ENCODE measurements at places on chromosomes 11 and 22.
A peak's percentile ranks its signal among the peaks of the same experiment; 100 is the strongest.

DNA sequence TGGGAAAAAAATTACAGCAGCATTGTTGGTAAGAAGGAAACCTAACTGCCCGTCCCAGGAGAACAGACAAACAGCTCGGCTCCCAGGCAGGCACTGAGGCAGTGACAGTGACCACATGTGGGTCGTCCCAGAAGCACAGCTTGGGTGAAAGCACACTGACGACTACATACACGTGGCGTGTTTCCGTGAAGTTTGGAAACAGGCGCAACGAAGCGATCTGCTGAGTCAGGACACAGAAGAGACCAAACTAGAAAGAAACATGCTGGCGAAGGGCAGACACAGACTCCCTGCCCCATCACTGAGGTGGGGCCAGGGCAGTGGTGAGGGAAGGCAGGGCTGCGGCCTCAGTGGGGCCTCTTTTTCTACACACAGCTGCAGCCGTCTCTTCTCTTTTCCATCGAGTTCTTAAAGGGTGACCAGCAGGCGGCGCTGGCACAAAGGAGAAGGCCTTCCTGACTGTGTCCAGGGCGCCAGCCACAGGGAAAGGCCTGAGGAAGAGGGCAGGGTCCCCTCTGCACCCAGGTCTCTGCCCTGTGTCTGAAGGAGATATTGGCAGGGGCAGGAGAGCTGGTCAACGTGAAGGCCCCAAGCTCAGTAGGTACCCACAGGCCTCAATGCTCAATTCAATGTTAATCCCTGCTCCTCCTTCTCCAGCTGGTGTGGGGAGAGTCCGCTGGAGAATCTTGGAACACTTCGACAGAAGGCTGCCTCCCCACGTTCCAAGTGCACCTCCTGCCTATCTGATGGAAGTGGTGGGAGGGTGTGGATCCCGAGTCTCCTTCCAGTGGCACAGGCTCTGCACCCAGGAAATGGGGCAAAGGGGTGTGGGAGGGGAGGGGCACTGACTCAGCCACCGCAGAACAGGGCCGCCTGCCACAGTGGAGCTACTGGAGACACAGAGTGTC lies 19.9 kb downstream of the CARS1 start:
- DNase-seq = peak; percentile 80

DNA sequence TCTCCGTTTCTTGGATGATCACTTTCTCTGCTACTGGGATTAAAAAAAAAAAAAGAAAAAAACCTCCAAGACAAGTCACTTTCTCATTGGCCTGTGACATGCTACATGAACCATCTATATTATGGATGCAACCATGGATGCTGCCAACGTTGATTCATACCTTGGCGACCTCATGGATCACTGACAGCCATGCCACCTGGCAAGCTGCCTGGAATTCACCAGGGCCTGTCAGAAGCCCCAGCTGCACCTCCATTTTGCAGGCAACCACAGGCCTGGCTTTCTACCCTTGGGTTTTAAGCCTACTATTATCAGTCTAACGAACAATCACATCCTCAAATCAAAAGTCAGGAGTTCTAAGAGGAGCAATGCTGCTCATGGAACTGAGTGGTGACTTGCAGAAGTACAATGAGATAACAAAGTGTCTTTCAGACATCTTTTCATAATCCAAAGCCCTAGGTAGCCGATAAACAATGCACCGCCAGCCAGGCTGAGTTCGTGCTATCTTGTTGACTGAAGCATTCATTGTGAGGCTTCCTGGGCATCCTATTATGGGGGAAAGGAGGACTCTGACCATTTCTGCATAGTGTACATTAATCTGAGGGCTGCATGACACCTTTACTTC lies 48.0 kb upstream of the CADM1 start:
- no peak for DNase-seq

GRCh38 chr11:45617871-45618601 lies 47.4 kb downstream of the CHST1 start:
- DNase-seq = no peak

GRCh38 chr11:118265954-118266353 lies 1.9 kb upstream of the MPZL2 start:
- peak; percentile 20 for DNase-seq

DNA sequence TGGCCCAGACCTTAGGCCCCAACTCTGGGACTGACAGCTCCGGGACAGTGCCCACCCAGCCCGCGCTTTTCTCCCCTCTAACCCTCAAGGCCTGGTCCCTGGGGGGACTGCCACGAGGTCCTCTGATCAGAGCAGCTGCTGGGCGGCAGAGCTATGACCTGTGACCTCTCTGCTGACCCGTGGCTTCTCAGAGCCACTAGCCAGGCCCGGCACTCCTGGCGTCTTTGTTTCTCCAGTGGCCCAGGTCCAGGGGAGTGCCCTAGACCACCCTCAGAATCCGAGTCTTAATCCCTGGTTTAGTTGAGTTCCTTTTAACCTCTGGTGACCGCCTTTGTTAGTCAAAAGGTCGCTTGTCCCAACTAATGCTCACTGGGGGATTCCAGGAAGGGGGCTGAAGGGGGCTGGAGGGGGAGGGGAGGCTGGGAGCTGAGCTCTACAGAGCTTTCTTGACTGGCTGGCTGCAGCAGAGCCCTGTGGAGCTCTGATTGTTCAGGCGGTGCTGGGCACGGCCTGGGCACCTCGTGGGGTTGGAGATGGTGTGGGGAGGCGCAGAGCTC lies 1.2 kb downstream of the FBLN1 start:
- DNase-seq = no peak

DNA sequence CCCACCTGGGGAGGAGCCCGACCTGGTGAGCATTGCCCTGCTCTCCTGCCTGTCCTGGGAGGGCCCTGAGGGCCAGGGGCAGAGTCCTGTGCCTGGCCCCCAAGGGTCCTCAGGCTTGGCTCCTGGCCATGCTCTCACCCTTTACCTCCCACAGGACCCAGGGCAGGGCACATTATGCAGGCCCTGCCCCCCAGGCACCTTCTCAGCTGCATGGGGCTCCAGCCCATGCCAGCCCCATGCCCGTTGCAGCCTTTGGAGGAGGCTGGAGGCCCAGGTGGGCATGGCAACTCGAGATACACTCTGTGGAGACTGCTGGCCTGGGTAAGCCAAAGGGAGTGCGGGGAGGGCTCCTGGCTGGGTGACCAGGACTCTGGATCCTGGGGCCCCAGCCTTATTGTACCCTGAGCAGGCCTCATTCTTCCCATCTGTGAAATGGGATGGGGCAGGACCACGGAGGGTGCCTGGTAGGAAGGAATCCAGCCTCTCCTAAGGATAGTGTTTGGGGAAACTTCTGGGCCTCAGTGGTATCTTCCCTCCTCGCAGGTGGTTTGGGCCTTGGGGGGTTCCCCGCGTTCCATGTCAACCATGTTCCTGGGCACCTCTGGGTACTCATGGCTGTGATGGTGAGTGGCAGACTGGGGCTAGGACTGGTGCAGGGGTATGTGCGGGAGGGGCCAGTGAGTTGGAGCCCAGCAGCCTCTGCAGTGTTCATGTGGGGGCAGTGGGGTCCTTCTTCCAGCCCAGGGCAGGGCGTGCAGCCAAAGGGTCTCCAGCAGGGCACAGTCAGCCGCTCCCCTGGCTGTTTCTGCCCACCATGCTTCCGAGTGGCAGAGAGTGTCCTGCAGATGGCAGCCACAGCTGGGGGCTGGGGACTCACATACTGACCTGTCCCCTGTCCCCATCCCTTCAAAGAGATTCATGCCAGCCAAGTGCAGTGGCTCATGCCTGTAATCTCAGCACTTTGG lies 14.7 kb downstream of the RELT start:
- no peak for DNase-seq

GRCh38 chr22:47564651-47565434 lies 802.4 kb downstream of the TBC1D22A start:
- no peak for DNase-seq

GRCh38 chr11:23359297-23359696 lies 499.0 kb upstream of the CCDC179 start:
- no peak for DNase-seq

DNA sequence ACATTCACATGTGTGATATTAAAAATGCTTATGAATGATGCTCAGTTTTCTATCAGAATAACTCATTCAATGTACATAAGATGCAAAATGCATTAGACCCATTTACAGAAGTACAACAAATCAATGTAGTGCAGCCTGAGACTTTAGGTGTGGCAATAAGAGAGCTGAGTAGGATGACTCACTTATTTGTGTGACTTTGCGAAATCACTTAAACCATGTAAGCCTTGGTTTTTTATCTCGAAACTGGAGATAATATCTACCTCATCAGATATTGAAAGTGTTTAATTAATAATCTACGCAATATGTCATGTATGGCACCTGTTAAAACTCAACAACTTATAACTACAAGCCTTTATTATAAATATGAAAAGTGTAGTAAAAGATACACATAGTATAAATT lies 105.7 kb upstream of the LUZP2 start:
- DNase-seq = no peak

DNA sequence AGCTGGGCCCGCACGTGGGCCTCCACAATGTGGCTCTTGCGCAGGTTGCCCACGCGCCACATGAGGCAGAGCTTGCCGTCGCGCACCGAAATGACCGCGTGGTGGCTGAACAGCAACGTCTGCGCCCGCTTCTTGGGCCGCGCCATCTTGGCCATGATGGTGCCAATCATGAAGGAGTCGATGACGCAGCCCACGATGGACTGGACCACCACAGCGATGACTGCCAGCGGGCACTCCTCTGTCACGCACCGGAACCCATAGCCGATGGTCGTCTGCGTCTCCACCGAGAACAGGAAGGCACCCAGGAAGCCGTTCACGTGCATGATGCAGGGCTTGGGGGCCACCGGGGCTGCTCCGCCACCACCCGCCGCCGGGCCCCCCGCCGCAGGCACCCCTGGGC lies 27.5 kb downstream of the KCNJ4 start:
- DNase-seq = no peak

- no peak for DNase-seq
Observed at GRCh38 chr11:129723146-129723760, 92.4 kb upstream of the TMEM45B start.

DNA sequence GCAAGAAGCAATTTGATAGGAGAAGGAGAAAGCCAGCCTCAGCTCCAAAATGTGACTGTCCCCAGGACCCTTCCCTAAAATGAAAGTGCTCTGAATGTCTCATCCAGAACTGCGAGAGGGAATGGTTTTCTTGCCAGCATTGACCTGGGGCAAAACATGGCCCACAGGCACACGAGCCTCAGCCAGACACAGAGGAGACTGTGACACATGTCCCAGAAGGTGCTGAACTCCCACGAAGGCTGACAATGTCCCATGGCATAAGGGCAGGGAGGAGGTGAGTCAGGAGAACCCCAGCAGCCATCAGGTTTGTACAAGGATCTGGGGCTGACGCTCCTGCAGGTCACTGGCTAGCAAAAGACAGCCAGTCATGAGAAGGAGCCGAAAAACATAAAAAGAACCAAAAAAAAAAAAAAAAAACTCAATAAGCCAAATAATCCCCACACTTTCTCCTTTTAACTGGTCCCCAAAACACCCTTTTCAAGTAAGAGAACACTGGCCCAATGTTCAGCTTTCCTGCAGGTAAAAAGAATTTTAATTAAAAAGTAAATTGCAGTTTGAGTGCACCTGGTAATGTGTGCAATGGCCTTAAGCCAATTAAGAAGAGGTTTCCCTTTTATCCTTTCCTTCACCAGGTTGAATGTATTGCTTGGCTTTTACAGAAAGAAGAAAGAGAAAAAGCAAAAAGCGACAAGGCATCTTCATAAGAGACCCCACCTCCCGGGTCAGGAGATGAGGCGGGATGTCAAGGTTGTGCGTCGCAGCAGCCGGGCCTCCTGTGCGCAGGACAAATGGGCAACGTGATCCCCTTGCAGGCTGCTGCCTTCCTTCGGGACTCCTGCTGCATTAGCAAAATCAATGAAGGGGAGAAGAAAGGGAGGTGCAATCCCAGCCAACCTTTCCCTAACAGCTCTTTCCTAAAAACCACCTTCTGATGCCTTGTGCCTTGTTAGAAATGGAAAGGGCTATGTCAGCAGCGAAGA lies 43.6 kb downstream of the GALNT18 start:
- no peak for DNase-seq

- no peak for DNase-seq
Observed at GRCh38 chr11:13380731-13381130, 82.3 kb downstream of the BTBD10 start.

DNA sequence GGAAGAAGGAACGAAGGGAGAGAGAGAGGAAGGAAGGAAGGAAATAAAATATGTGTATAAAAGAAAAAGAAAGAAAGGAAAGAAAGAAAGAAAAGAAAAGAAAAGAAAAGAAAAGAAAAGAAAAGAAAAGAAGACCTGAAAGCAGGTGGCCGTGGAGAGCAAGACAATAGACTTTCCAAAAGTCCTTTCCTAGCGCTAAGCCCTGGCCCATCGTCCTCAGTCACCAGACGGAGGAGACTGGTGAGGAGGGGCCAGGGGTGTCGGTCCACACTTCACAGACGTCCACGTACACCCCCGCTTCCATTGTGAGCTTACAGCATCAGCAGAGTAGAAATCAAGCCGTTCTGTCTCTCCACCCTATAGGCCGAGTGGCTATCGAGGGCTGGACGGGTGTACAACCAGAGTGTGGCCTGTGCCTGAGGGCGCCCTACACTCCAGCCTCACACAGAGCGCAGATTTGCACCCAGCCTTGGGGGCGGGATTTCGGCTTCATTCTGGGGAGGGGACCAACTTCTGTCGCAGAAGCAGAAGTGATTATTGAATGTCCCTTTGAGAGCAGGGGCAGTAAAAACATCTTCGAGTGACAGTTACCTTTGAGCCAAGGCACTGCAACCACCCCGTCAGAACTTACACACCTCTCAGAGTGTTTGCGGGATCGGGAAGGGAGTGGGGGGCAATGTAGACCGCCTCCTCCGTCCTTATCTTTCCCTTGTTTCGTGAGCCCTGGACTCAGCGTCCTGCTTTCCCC lies 2.0 kb upstream of the BSX start:
- no peak for DNase-seq

GRCh38 chr11:28860893-28861292 lies 752.7 kb downstream of the METTL15 start:
- no peak for DNase-seq

All from left ventricle myocardium inferior (tissue), 1 donor.